Bone marrow (tissue), 2 donors: ENCODE measurements at places on chromosomes 1 and 21.

DNA sequence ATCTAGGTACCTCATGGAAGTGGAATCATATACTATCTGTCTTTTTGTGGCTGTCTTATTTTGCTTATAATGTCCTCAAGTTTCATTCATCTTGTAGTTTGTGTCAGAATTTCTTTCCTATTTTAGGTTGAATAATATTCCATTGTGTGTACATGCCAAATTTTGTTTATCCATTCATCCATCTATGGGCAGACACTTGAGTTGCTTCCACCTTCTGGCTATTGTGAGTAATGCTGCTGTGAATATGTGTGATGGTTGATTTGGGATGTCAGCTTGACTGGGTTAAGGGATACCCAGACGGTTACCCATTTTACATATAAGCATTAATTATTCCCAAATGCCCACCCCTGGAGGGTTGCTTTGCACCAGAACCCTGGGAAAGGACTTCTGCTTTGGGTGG is 477.5 kb downstream of the PTPRU start:
- DNase-seq, result no peak

DNA sequence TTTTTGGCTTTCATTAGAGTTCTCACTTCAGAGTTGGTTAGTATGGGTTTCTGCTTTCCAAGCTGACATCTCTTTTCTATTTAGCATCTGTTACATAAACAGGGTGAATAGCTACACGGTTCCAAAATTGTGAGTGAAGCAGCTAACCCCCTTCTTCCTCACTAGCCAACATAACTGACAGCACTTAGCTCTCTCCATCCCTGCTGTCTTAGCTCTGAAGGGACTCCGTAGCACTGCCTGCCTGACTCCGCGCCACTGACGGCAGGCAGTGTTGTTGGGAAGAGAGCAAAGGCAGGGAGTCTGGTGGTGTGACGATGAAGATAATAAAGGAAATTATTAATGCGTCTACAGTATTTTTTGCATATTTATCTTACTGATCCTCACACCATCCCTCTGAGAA is 247.0 kb downstream of the PTBP2 start:
- no peak for DNase-seq

GRCh38 chr1:28354121-28354520 is 15.4 kb upstream of the PHACTR4 start:
- no peak for DNase-seq

- DNase-seq, result no peak
Measured at GRCh38 chr1:203404546-203404945, 53.6 kb upstream of the FMOD start.

- no peak for DNase-seq
Measured at GRCh38 chr1:107010582-107010981, 45.9 kb upstream of the PRMT6 start.

- no peak for DNase-seq
Measured at GRCh38 chr1:27934818-27935549, at the start of gene SMPDL3B. Gene SMPDL3B, plus strand, starts transcription at chr1:27935000. Its CDS starts 184 bp downstream, at chr1:27935184.

DNA sequence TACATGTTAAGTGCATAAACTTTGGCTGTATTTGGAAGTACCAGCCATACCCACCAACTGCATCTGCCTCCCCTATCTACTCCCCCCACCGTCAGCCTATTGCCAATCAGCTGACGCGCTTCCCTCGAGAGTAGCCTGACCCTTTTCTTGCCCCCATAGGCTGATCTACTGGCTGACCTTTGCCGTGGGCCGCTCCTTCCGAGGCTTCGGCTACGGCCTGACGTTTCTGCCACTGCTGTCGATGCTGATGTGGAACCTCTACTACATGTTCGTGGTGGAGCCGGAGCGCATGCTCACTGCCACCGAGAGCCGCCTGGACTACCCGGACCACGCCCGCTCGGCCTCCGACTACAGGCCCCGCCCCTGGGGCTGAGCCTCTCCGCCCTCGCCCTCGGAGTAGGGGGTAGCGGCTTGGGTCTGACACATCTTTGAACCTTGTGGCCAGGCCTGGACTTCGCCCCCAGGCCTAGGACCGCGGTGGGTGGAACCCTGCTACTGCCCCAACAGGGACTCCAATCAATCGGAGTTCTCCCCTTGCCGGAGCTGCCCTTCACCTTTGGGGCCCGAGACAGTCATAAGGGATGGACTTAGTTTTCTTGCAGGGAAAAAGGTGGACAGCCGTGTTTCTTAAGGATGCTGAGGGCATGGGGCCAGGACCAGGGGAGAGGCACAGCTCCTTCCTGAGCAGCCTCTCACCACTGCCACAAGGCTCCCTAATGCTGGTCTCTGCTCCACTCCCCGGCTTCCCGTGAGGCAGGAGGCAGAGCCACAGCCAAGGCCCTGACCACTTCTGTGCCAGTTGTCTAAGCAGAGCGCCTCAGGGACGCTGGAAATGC is 4.0 kb downstream of the GLMP start:
- DNase-seq, result no peak

DNA sequence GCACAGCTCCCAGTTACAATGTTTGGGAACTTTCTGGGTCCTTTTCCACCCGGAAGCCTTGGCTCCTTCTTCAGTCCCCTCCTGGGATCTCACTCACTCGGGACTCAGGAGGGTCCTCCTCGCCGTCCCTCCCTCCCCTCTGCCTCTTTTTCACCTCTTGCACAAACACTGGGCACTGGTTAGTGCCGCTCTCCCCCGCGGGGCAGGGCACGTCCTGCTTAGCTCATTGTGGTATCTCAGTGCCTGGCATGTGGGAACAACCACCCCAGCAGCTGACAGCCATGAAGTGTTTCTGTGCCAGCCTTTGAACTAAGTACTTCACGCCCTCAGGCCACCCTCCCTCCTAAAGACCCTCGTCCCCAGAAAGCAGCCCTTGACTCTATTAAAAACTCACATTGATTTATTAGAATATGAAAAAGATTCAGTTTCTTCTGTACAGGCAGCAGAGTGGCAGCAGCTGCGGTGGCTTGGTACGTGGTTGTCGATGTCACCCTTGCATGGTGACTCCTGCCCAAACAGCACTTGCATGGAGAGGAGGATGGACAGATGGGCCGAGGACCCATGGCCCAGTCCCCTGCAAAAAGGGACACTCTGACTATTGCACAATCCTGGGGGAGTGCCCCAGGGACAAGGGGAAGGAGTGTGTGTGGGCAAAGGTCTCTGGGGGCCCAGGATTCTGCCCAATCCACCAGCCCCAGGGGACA is 56.3 kb downstream of the SLC9A1 start:
- no peak for DNase-seq

DNA sequence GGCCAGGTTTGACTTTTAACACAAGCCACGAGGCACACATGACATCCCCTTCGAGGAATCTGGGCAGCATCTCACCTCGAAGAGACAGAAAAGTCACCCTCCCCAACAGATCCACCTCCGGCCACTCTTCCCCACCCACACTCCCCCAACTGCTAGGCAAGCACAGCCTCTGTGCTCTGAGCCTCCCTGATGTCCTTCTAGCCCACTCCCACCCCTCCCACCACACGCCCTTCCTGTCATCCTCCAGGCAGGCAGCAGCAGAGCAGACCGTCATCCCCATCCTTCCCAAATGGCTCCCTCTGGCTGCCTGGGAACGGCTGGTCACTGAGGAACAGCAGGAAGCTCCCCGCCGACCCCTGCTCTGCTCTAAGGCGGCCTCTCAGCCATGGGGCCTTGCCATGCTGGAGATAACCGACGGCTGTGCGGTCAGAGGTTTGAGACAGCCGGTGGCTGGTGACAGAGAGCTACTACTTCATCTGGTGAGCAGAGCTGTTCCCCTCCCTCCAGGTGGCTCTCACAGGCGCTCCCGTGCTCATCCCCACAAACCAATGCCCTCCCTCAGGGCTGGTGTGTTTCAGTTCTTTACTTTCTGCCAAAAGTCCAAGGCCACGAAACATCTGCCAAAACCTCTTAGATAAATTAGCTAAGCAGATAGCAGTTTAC is 25.6 kb downstream of the NPHP4 start:
- no peak for DNase-seq

DNA sequence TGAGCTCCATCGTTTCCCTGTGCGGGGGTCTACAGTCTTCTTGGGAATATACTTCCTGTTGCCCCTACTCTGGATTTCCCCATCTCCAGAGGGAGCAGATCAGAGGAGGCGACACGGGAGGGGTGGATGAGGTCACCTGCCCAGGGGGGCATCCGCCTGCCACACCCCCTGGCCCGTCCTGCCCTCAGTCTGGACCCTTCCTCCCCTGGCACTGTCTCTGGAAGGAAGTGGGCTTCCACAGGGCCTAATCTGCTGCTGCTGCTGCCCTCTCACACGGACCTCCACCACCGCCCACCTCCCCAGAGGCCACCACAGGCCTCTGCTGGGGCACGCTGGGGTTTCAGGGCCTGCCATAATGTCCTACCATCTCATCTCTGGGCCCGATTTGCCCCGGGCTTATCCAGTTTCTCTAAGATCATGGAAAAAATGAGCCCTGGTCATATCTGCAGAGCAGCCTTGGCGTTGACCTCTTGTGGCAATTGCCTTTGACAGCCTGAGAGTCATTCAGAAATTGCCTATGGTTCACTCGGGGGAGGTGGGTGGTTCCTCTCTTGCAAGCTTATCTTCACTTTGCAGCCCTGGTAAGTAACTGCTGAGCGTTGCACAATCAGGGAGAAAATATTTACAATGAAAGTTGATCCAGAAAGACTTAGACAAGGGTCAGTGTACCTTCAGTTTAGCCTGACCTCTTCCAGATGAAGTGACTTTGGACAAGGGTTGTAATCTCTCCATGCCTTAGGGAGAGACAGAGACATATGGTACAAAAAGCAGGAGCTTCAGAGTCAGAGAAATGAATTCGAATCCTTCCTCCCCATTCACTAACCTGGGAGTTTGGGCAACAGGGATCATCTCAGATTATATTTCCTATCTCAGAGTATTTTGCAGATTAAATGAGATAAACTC is 252.4 kb downstream of the TOMM20 start:
- no peak for DNase-seq

DNA sequence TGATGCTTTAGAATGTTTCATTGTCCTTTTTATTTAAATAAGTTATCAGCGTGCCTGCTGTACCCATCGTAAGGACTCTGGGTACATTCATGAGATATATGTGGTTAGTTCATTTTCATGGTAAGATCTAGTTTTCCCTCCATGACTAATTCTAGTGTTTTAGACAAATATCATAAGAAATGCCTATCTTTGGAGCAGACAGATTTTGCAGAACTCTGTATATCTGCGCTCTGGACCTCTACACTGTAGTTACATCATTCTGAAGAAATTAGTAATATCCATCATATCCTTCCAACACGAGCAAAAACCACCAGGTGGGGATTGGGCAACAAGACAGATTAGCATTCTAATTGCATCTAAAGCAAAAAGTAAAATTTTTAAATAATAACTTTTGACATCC is 499.2 kb downstream of the SETD4 start:
- no peak for DNase-seq

GRCh38 chr1:239811211-239811885 is 280.3 kb upstream of the FMN2 start:
- no peak for DNase-seq

DNA sequence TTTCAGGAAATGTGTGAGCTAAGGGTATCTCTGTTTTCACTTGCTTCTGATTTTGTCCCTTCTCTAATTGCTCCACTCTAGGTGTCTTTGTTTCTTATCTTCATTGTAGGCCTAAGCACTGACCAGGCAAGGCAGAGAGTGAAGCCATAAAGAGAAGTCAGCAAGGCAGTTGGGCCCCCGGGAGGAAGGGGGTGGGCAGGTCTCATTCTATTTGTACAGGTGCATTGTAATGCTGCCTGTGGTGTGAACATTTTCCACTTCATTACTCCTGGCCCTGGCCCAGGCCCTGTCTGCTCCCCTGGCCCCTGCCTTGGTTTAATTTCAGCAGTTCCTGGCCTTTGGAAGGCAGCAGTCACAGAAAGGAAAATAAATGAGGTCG is 86.4 kb upstream of the JUN start:
- no peak for DNase-seq

GRCh38 chr1:178506669-178507068 is 6.2 kb upstream of the TEX35 start:
- no peak for DNase-seq
